Urinary bladder (tissue), 4 donors: ENCODE measurements at places on chromosomes 11 and 22. TPM values are rescaled to one million over a fixed set of nuclear protein-coding genes. Genes with fewer than 3 reads are reported as not detected.

DNA sequence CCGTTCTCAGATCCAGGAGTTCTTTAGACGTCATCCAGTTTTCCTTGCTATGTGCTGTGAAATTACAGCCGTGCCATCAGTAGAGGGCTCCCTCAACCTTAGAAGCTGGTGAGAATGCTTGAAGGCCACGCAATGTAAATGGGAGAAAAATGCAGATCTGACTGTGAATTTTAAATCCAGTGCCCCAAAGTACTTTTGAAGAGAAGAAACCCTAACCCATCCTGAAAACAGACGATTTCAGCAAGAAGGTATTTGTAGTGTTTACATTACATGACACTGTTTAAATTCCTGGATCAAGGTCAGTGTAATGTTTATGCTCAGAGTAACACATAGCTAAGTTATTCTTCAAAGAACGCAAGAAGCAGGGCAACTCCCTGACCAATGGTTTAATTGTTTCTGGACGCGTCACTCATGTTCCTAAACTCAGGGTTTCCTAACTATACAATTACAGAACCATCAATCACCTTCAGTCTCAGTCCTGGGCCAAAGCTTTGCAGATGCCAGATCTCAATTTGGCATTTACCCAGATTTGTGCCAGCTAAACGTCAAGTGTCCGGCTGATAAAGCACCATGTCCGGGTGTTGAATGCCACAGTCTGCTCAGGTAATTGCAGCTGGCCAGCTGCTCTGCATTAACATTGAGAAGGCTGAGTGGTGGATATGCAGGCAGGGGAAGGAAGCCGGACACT is 38.2 kb downstream of the ADAMTS8 start:
- peak; percentile 17 for DNase-seq

GRCh38 chr22:41478891-41479521 is 10.1 kb downstream of the ACO2 start:
- no peak for DNase-seq

DNA sequence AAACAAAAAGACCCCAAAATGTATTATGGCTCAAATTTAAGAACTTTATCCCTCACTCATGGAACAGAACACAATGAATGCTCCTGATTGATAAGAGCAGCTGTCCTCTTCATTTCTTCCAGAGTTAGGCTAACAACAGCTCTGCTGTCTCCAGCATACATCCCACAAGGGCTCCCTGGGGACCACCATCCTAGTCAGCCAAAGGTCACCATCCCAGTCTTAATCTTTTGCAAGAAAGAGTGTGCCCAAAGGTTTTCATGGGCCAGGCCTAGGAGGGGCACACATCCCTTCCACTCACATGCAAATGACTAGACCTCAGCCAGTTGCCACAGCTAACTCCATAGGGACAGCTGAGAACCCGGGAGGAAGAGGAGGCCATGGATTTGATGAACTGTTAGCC is 555.3 kb downstream of the BUD13 start:
- DNase-seq = no peak

DNA sequence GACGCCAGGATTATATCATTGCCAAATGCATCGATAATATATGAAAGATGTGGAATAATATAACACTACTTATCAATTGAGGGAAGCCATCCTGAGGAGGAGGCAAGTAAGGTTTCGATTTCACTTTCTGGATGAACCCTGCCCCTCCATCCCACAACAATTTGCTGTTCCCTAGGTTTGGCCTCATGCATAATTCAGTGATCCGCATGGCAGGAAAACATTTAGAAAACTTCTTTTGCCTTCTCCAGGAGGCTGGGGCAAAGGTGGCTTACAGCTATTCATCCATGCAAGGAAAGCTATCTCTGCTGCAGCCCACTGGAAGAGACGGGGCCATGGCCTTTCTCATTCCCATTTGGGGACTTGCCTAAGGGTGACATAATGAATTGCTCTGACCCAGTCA is 489.4 kb upstream of the CADM1 start:
- no peak for DNase-seq

DNA sequence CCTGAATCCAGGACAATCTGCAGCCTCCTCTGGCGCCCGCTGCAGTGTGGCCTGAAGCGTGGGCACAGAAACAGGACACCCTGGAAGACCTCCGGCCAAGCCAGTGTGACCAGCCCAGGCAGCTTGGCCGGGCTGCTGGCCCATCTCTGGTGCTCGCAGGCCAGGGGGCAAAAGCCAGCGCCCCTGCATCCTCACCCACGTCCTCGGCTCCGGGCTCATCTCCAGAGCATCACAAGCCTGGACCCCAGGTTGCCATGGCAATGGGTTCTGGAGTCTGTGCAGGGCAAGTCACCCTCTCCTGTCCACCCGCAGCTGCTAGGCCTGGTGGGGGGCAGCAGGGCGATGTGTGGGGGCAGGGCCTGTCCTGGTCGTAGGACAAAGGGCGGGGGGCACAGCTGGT is 9.3 kb upstream of the PDGFB start:
- no peak for DNase-seq

DNA sequence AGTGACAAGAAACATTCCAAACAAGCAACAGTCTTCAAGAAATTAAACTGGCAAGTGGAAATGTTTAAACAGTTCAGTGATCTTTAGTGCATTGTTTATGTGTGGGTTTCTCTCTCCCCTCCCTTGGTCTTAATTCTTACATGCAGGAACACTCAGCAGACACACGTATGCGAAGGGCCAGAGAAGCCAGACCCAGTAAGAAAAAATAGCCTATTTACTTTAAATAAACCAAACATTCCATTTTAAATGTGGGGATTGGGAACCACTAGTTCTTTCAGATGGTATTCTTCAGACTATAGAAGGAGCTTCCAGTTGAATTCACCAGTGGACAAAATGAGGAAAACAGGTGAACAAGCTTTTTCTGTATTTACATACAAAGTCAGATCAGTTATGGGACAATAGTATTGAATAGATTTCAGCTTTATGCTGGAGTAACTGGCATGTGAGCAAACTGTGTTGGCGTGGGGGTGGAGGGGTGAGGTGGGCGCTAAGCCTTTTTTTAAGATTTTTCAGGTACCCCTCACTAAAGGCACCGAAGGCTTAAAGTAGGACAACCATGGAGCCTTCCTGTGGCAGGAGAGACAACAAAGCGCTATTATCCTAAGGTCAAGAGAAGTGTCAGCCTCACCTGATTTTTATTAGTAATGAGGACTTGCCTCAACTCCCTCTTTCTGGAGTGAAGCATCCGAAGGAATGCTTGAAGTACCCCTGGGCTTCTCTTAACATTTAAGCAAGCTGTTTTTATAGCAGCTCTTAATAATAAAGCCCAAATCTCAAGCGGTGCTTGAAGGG is 6.0 kb downstream of the MALAT1 start:
- no peak for DNase-seq

GRCh38 chr11:125201525-125202141 is 37.1 kb downstream of the PKNOX2 start:
- no peak for DNase-seq

- DNase-seq = no peak
These were observed 27.6 kb upstream of the LRRC10B start for GRCh38 chr11:61480994-61481335.

ANKK1 gene
- total RNA-seq = 0.16 TPM

LIMK2 gene
- 31.5 TPM for total RNA-seq

OSM gene
- 0.32 TPM for total RNA-seq

DNA sequence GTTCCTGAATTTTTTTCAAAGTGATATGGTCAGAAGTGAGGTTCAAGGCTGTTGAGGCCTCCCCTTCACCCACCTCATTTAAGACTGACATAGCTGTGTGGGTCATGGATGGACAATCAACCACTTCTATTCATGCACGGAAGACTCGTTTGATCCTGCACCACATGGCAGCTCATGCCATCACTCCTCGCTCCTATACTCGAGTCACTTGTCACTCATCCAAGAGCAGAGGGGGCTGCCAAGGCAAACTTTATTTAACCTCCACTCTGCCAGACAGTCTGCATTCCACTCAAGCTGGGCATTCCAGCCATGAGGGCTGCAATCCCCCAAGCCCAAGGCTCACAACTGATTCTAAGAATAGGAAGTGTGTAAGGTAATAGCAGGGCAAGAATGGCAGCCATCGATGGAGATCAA is 34.1 kb downstream of the SNX19 start:
- DNase-seq = no peak

DNA sequence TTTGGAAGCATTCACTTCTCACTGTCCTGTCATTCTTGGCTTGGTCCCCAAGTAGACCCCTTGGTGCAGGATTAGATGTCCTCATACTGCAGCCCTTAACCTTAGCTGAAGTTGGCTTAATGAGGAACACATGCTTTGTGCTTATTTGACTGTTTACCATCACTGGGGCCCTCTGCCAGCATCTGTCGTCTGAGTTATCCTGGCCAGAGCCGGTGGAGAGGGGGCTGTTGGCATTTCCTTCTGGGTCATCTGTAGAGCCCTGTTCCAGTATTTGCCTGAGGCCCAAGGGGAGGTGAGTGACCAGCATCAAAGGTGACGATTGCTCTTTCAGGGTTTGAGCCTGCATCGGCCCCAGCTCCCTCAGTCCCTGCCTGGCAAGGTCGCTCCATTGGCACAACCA is 126.4 kb upstream of the RASSF10 start:
- DNase-seq = no peak

DNA sequence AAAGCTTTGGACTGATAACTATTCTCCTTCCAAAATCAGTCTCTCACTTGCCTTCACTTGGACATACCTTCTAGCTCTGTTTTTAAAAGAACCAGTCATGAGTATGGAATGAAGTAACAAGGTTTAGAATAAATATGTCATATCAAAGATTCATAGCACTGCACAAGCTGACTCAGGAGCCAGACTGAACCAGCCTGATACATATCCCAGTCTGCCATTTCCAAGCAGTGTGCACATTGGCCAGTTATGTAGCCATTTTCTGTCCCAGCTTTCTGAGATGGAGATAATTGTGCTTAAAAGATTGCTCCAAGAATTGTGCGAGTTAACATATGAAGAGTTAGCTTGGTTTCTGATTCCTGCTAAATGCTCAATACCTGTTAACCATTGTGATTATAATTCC is 311.3 kb downstream of the C11orf87 start:
- DNase-seq = no peak

CD151 gene
- 115 TPM for total RNA-seq

DNA sequence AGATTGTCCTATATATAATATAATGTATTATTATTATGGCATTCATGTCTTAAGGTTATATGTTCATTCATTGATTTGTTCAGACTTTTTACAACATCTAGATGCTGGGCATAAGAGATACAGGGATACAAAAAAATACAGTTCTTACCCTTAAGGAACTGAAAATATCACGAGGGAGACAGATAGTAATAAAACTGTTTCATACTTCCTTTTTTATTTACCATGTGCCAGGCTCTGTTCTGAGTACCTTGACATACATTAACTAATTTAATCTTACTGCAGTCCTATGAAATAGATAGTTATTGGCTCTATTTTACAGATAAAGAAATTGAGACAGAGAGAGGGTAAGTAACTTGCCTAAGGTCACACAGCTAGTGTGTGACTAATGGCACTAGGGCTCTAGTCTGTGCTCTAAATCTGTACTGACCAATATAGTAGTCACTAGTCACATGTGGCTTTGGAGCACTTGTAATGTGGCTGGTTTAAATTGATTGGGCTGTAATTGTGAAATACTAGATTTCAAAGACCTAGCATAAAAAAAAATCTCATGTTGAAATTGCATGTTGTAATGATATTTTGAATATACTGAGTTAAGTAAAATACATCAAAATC is 21.3 kb downstream of the TRIM44 start:
- no peak for DNase-seq

- DNase-seq = no peak
These were observed 232.4 kb downstream of the MIAT start for GRCh38 chr22:26889802-26890201.

- no peak for DNase-seq
These were observed 60.0 kb downstream of the GLYATL1 start for GRCh38 chr11:58999291-58999680.
